ENCODE measurements at places on chromosomes 5 and 9.

DNA sequence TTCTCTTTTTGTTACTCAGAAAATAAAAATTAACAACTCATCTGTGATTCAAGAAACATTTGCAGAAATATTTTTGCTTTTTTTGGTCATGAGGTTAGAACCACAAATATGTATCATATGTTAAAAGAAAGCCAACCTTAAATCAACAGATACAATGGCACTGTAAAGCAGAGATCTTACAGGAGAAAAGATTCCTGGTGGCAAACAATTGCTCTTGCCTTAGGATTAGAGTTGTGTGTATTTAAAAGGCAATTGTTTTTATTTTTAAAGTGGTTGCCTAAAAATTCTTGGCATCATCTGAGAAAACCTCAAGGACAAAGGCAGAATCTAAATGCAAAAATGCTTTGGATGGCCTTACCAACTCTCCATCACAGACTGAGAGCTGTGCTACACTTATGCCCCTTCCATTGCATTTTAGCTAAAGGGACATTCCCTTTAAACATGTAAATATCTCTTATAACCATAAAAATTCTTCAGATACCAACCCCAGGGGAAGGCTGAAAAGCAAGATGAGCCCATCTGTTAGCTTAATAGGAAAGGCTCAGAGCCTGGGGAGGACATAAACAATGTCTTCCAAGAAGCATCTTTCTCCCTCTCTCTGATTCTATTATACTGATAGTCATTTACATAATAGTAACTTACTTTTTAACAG, 100.4 kb downstream of the FAM114A2 start:
- no peak for DNase-seq

DNA sequence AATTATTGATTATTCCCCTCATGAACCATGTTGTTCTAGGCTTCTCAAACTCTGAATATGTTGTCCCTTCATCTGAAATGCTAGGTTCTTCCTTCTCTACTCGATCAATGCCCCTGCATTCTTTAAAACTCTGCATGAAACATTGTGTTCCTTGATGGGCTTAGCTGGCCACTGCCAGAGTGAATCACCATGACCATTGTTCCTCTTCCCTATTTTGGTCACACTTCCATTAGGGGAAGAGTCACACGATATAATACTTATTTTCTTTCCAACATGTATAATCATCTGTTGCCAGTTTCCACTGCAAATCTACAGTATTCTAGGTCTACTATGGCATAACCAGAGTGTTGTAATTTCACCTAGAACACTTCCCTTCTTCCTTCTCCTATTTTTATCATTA, 247.9 kb downstream of the TRPM3 start:
- DNase-seq, result no peak

DNA sequence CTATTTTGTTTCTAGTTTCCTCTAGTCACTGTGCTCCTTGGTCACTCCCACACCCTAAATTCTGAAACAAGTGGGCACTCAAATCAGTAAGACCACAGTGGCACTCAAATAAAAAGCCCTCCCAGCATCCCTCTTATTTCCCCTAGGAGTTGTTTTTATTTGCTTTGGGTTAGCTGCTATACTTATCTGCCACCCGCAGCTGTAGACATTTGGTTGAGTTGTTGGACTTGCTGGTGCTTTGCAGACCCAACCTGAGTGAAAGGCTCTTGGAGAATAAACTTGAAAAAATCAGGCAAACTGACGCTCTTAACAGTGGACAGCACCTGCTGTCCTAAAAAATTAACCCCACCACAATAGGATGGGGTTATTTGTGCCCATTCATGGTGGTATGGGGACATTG, 203.0 kb downstream of the SPATA31A6 start:
- no peak for DNase-seq

DNA sequence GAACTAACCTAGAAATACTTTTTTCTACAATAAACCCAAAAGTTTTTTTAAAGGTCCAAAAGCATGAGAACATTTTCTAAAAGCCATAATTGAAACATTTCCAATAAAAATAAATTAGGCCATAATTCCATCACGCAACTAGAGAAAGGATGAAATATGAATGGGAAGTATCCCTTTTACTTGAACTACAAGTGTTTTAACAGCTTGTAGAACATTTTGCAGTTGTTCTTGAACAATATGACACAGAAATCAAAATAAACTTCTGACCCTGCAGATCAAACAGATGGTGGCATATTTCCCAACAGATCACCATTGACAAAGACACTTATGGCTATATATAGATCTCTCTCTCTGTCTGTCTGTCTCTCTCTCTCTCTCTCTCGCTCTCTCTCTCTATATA, 624.4 kb downstream of the PSAT1 start:
- DNase-seq, result no peak

GRCh38 chr5:140321796-140322195, 18.9 kb upstream of the PFDN1 start:
- no peak for DNase-seq

DNA sequence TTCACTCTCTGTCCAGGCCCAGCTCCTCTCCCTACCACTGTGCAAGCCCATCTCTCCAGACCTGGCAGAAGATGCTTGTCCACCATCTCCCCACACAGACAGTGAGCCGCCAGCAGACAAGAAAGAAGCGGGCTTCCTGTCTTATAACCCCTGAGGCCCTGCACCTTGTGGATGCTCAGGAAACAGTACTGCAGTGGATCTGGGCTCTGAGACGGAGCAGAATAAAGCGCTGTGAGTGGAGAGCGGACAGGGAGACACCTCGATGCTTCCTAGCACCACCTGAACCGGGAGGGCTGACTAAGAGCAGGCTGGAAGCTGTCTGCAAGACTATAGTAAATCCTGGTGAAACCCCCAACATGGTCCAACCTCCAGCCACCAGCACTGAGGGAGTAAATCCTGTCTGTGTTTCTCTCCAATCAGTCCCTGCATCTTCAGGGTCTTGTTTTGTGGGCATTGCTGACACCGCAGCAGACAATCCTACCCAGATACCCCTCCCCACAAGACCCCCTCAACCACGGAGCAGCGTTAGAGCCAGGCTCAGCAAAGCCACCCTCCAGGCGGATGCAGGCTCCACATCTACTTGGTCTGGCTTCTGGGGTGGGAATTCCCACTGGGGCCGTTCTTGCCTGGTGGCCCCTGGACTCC, 18.7 kb downstream of the ORM2 start:
- no peak for DNase-seq

DNA sequence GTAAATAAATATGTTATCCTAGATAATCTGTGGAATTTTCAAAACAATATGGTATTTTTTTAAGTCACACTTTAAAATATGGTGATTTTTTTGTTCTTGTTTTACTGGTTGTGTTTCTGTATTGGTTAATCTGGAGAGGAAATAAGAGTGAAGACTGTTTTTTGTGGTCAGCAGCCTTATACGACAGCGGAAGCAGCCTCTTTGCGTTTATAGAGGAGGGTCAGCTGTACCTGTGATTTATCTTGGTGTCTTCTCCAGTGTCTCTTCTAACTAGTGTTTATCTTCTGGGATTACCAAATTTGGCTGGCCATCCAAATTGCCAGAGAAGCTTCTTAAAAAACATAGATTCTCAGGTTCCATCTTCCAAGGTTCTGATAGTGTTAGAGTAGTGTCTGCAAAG, 58.7 kb downstream of the ICE1 start:
- DNase-seq, result no peak

DNA sequence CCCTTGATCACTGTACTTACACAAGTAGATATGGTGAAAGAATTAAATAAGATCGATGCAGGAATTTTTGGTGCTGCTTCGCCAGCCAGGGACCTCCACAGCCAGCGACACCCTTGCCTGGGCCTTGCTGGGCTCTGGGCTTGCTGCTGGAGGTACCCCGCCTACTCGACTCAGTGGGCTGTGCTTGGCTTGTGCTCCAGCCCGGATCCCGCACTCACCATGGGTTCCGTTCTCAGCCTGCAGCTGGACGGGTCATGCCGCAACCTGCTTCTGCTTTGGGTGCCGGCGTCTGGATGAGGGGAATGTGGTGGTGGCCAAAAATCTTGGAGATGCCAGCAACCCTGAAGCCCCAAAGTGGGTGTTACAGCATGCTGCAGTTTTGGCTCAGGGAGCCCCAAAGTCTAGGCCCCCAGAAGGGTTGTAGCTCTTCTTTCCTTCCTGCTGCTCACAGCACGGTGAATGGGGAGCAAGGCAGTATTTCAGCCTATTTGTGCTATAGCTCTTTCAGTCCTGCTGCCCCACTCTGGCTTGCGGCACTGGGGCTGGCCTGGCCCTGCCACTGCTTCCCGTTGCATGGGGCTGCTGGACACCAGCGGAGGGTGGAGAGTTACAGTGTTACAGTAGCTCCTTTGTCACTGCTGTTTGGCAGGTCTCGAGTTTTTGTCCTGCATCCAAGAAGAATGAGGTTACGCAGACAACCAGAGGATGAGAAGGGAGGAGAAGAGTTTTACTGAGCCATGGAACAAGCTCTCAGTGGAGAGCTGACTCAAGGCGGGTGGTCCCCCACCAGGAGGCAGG, 48.0 kb downstream of the TARS1 start:
- no peak for DNase-seq

GRCh38 chr5:5372930-5373329, 49.5 kb upstream of the ICE1 start:
- no peak for DNase-seq

GRCh38 chr5:93909356-93909755, 168.0 kb upstream of the POU5F2 start:
- no peak for DNase-seq

DNA sequence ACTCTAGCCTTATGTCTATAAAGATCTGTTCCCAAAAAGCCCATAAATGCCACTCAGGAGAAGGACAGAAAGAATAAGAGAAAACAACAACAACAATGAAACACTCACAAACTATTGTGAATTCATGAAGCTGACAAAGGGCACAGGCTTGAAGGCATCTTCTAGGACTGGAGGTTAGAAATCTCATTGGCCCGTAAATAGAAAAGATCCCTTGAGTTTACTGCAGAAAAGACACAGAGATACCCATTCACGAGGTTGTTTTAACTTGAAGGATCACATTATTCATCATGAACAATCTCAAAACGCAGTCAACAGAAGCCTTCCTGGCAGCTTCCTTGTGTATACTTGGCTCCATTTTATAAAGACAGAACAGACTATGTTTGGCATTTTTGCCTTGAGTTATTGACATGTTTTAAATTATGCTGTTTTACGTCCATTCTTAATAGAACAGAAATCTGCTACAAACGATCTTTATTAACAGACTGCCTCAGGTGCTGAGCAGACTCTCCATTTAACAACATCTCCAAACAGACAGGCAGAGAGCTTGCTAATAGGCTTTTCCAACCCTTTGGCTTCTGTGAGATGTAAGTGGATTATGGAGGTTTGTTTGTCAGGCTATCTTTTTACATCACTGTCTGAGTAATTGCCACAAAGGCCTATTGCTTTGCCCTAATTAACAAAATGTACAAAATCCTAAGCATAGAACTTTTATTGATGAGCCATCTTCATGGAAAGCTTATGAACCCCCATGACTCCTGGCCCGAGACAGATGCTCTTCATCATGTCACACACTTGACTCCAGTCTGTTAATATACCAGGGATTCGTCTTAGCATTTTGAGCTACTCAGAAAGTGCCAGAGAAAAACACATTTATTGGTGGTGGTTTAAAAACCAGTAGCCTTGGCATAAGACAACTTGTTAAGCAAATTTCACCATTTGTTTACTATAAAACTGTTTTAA, 735.3 kb upstream of the ZNF608 start:
- DNase-seq, result no peak

GRCh38 chr9:20043035-20043434, 254.2 kb upstream of the SLC24A2 start:
- no peak for DNase-seq

DNA sequence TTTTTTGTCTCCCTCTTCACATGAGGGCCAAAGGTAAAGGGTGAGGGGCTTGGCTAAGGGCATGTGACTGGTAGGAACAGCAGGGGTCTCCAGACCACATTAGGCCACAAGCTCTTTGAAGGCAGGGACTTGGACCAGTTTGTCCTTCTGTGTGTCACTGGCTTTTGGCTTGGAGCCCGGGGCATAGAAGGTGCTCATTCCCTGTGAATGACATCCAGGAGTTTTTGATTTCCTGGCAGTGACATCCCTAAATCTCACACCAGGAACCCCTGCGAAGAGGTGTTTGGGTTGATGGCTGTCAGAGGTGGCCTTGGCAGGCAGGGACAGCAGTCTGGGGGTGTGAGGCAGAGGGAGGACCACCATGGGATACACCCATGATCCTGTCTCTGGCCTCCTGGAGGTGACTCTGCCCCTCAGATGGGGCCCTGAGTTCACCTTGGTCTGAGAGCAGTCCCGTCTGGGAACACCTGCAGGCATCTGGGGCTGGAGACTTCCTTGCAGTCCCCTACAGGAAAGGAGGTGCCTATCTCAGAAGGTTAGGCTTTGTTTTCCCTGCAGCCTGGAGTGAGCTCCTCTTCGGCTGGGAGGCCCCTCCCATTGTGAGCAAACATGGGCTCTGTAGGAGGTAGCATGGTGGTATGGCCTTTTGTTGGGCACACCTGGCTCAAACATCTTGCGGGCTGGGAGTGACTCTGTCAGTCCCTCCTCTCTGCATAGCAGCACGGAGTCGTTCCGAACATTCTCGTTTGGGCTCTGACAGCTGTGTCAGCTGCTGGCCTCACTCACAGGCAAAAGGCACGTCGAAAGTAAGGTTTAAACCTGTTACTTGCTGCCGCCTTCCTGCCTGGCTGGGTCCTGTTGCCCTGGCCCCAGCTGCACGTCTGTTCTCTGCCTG, 38.6 kb upstream of the PITX1 start:
- no peak for DNase-seq

- no peak for DNase-seq
Measured at GRCh38 chr5:165720901-165721300, 2215.5 kb downstream of the MAT2B start.

DNA sequence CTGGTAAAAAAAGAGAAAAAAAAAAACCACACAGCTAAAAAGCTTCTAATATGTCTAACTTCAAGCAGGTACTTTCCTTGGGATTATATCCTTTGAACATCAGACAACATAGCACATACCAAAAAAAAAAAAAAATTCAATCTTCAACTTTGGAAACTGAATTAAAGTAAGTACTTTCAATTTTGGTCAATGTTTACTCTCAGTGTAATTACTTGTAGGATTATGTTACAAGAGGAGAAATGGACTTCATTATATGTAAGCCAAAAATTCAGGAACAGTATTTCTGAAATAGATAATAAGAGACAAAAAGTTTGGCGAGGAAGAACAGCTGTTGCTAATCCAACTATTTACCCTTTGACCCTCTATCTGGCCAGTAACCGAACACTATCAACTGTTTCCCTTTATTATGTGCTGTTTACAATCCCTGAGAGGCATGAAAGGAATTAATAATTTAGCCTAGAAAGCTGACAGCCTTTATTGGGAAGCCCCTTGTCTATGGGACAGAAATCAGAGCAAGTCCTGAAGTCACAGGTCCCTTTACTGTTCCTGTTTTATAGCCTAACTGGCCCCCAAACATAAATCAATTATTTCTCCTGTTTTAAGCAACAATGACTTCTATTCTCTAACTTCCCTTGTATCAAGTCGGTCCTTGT, 46.6 kb downstream of the NR6A1 start:
- DNase-seq, result no peak

- no peak for DNase-seq
Measured at GRCh38 chr5:132467287-132467984, 23.1 kb downstream of the IRF1 start.

GRCh38 chr5:153998768-153999167, 39.9 kb downstream of the FAM114A2 start:
- no peak for DNase-seq

- no peak for DNase-seq
Measured at GRCh38 chr5:75275756-75276155, 39.1 kb upstream of the ANKRD31 start.

GRCh38 chr9:68552700-68553476, 12.2 kb upstream of the TMEM252 start:
- DNase-seq, result peak; percentile 37

- DNase-seq, result no peak
Measured at GRCh38 chr5:148523139-148523538, 131.2 kb downstream of the HTR4 start.

GRCh38 chr9:121725008-121725775, 73.8 kb downstream of the DAB2IP start:
- DNase-seq, result peak; percentile 95

Data from astrocyte of the hippocampus (primary cell).